ENCODE measurements at places on chromosomes 1 and 21.

GRCh38 chr1:68516066-68516465, 19.2 kb upstream of the DEPDC1 start:
- DNase-seq: no peak

- no peak for DNase-seq
Observed at GRCh38 chr1:155645034-155645598, 35.1 kb downstream of the MSTO1 start.

- no peak for DNase-seq
Observed at GRCh38 chr21:44902268-44903049, 18.2 kb downstream of the ITGB2 start.

DNA sequence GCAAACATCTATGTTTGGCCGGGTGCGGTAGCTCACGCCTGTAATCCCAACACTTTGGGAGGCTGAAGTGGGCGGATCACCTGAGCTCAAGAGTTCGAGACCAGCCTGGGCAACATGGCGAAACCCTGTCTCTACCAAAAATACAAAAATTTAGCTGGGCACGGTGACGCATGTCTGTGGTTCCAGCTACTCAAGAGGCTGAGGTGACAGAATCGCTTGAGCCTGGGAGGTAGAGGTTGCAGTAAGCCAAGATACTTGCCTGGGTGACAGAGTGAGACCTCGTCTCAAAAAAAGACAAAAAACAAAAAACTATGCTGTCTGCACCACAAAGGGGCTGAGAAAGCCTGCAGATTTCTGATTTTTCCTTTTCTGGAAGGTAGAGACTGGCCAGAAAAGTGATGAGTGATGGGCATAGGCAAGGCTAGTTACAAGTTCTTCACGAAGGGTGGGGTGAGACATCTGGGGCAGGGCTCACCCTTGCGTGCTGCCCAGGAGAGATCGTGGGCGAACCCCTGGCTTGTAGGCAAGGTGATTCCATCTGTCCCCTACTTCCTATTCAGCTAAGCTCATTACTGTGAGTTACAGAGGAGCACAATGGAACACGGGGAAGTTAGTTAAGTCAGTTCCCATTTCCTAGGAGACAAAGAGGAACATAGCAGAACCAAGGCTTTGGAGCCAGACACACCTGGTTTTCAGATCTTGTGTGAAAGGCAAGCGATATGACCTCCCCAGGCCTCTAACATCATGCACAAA, 3.2 kb downstream of the SLC2A1 start:
- no peak for DNase-seq

DNA sequence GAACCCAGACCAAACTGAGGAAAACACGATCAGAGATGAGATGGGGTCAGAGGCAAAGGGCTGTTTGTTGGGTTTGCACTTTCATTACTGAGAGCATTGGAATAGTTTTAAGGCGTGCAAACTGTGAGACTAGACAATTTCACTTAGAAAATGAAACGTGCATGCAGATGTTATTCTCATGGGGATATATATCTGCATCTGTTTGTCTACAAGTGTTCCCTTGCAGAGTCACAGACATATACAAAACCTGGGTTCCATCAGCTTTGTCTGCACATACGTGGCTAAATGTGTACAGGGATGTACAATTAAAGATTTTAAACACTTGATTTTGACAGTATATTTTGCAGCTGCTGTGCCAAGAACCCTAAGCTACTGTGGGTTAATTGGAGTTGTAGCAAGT, 355.4 kb downstream of the KIF26B start:
- DNase-seq: no peak
